ENCODE measurements at places on chromosomes 12 and 14.

DNA sequence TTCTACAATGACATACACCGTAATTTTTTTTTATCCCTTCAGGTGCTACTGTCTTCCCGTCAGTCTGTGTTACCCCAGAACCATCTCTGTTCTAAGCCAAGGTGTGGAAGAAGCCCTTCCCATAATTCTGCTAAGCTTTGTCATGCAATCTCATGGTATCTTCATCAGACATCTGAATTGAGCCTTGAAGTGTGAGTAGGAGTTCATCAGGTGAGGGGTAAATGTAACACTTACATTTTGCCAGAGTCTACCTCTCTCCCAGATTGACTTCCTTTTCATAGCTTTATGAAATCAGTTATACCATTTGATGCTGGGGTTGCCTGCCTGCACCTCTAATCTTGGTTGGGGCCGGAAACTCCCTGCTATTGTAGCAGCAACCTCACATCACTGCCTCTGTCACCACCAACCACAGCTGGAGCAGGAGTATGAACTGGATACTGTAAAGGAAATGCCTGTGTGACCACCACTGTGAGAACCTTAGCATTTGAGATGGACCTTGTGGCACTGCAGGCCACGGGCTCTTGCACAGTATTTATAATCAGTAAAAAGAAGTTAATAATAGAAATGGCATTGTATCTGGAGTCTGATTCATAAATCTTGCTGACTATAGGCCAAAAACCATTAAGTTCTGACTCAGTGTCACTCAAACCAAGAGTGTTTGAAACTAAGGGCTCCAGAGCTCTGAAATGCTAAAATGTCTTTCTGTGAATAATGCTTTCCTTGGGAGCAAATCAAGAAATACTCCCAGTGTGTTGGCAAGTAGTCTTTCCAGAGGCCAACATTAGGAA lies 58.7 kb upstream of the STK38L start:
- peak overlapping the region; percentile 43 for H3K4me3 ChIP-seq
- no peaks in the 10 kb centered on the region for H3K36me3 ChIP-seq
- H3K27ac ChIP-seq = peak overlapping the region; percentile 27
- no peaks in the 10 kb centered on the region for H3K27me3 ChIP-seq
- DNase-seq = peak; percentile 72
- peaks cover 42% of the 10 kb centered on the region for H3K4me1 ChIP-seq

DNA sequence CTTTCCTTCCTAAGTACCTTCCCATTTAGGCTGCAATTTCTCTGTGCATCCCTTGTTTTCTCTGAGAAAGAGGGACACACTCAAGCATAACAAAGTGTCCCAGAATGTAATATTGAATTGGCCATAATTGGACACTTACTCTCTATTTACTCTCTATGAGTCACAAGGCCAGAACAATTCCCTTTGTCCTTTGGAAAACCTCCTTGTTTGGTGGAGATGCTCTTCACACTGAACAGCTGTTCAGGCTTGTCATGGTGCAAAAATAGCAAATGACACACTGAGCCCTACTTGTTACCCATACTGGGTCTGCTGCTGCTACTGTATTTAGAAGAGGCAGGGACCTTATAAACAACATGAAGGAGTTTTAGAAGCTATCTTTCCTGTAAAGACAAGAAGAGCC lies 1590.5 kb upstream of the TMEM132C start:
- DNase-seq = no peak
- H3K36me3 ChIP-seq = no peaks in the 10 kb centered on the region
- H3K4me1 ChIP-seq = no peaks in the 10 kb centered on the region
- no peaks in the 10 kb centered on the region for H3K27me3 ChIP-seq

- peaks cover 12% of the 10 kb centered on the region for H3K36me3 ChIP-seq
- peak overlapping the region; percentile 93 for H3K4me3 ChIP-seq
- peak overlapping the region; percentile 82 for H3K27ac ChIP-seq
- H3K27me3 ChIP-seq = no peaks in the 10 kb centered on the region
Measured at GRCh38 chr14:77024171-77024691, 4.3 kb downstream of the IRF2BPL start.

- peaks cover 5% of the 10 kb centered on the region for H3K36me3 ChIP-seq
- H3K27ac ChIP-seq = peak overlapping the region; percentile 94
- no peaks in the 10 kb centered on the region for H3K27me3 ChIP-seq
- no peak for DNase-seq
Measured at GRCh38 chr12:93468008-93468371, 676 bp downstream of the MRPL42 start.

- H3K27ac ChIP-seq = peak overlapping the region; percentile 12
- DNase-seq = no peak
- no peaks in the 10 kb centered on the region for H3K27me3 ChIP-seq
Measured at GRCh38 chr12:93181409-93181965, 196.2 kb upstream of the NUDT4 start.

- no peak overlapping the region for H3K4me3 ChIP-seq
- no peaks in the 10 kb centered on the region for H3K27me3 ChIP-seq
- no peak for DNase-seq
- H3K36me3 ChIP-seq = peaks cover 10% of the 10 kb centered on the region
Measured at GRCh38 chr12:94180558-94181296, 32.4 kb downstream of the PLXNC1 start.

GRCh38 chr12:32211066-32211899 lies 104.6 kb downstream of the BICD1 start:
- H3K4me1 ChIP-seq = no peaks in the 10 kb centered on the region
- no peaks in the 10 kb centered on the region for H3K36me3 ChIP-seq
- no peak for DNase-seq

DNA sequence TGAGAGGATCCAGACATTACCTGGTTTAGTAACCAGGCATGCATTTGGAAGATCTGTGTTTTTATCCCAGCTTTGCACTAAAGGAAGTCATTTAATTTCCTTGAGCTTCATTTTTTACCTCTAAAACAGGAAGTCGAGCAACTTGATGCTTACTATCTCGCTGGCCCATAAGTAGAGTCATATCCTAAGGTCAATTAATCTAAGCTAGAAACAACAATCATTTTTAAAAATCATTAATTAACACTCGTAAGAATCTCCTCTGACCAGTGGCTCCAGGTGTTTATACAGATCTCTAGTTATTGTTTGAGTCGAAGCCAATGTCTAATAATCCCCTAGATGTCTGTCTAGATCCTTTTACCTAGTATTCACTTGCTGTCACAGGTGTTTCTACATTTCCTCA lies 355.8 kb upstream of the DCN start:
- no peak overlapping the region for H3K27ac ChIP-seq
- H3K4me1 ChIP-seq = no peaks in the 10 kb centered on the region
- H3K4me3 ChIP-seq = no peak overlapping the region
- H3K36me3 ChIP-seq = peaks cover 8% of the 10 kb centered on the region
- H3K27me3 ChIP-seq = no peaks in the 10 kb centered on the region

DNA sequence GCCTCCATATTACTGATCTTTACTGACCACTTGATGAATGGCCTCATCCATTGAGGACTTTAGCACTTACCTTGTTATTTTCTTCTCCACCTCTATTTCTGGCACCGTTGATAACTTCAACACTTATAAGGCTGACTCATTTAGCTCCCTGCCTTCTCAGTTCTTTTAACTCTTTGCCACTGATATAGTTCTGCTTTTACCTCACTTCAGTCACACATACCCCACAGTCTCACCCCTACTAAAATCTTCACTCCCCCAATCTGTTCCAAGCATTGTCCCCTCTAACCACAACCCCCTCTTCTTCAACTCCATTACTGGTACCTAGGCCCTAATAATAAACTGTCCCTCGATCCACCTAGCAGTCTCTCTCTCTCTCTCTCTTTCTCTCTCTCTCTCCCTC lies 141.0 kb downstream of the PAH start:
- H3K27me3 ChIP-seq = no peaks in the 10 kb centered on the region
- DNase-seq = no peak
- no peaks in the 10 kb centered on the region for H3K4me1 ChIP-seq
- H3K4me3 ChIP-seq = no peak overlapping the region
- no peak overlapping the region for H3K27ac ChIP-seq
- no peaks in the 10 kb centered on the region for H3K36me3 ChIP-seq
